Activated naive CD8-positive, alpha-beta T cell treated with anti-CD3 and anti-CD28 coated beads, Interleukin-2, amount 10 ng/mL, durations not matched to agents 7 days and 5 days (primary cell): ENCODE measurements at places on chromosomes 7 and 10. TPM values are rescaled to one million over a fixed set of nuclear protein-coding genes. Genes with fewer than 3 reads are reported as not detected.

The LIPJ gene
- total RNA-seq: 0.17 TPM

The PDK4 gene
- 0.39 TPM for total RNA-seq

The KCNIP2 gene
- 3.1 TPM for total RNA-seq

DNA sequence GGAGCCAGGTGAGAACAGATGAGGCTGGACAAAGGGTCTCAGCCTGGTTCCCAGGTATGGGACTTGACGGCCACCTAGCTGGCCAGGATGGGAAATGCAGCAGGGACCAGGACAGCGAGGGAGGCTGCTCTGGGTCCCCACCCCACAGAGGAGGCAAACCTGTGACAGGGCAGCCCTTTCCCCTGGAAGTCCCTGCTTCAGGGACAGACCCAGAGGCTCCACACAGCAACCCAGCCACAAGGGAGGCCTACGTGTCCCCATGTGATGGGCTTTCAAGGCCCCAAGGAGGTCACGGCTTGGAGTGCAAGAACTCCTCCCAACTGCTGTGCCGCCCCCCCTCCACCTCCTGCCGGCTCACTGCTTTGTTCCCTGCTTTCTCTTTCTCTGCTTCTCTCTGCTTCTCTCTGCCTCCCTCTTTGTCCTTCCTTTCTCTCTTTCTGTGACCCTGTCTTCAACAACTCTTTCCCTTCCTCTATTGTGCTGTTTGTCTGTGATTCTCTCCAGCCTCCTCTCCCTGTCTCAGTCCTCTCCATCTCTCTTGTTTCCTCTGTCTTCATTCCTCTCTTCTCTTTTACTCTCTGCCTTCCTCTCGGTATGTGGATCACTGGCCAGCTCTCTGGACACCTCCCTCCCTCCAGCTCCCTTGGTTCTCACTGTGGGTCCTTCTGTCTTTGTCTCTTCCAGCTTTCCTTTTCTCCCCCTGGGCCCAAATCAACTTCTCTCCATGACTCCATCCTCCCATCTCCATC, 9.6 kb upstream of the EIF5AL1 start:
- peaks cover 12% of the 10 kb centered on the region for H3K4me1 ChIP-seq
- no peaks in the 10 kb centered on the region for H3K36me3 ChIP-seq
- no peak for DNase-seq
- H3K4me3 ChIP-seq: no peak overlapping the region
- H3K27ac ChIP-seq: peak overlapping the region; percentile 35

DNA sequence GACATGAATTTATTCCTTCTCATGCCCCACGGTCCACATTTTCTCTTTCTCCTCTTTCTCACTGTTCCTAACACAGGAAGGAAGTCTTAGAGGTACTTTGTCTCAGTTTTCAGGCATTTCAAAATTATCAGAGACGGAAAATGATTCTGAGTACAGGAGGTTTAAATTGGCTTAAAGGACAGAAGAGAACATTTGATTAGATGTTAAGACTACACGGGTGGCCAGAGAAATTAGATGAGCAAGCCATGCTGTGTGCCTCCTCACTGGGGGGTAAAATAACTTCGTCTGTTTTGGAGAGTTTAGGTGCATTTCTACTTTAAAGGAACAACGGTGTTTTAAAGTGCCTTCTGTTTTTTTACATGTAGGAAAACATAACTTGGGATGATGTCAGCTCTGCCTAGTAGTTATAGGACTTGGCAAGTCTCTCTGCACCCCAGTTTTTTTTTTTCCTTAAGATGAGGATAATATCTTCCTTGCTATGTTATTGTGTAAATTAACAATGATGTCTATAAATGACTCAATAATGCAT, 66.9 kb downstream of the MCMBP start:
- peaks cover 9% of the 10 kb centered on the region for H3K4me1 ChIP-seq
- no peak overlapping the region for H3K4me3 ChIP-seq
- DNase-seq: no peak
- no peak overlapping the region for H3K27ac ChIP-seq
- no peaks in the 10 kb centered on the region for H3K27me3 ChIP-seq

- no peaks in the 10 kb centered on the region for H3K4me1 ChIP-seq
- no peak overlapping the region for H3K4me3 ChIP-seq
- H3K27me3 ChIP-seq: no peaks in the 10 kb centered on the region
- H3K36me3 ChIP-seq: no peaks in the 10 kb centered on the region
Measured at GRCh38 chr10:128812000-128812399, 655.0 kb upstream of the MGMT start.

GRCh38 chr7:37534893-37535610, 86.4 kb upstream of the ELMO1 start:
- no peaks in the 10 kb centered on the region for H3K4me1 ChIP-seq
- DNase-seq: no peak
- no peak overlapping the region for H3K4me3 ChIP-seq
- H3K36me3 ChIP-seq: no peaks in the 10 kb centered on the region
- peaks cover 6% of the 10 kb centered on the region for H3K27me3 ChIP-seq
